ENCODE measurements at places on chromosomes 12 and 14. TPM values are rescaled to one million over a fixed set of nuclear protein-coding genes. Genes with fewer than 3 reads are reported as not detected.

DNA sequence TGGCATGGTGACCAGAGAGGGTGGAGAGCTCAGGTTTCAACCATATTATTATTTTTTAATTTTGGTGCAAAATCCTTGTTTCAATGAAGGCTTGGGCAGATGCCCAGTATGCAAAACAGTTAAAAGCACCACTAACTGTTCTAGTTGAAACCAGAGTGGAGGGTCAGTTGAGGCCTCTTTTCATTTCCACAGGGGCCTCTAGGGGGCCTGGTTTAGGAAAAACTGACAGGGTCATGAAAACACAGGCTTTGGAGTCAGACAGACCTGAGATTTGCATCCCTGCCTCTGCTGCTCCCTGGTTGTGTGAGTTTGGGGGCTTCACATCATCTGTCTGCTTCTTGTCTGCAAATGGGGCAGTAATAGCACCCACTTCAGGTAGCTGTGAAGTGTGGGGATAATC, 3.3 kb upstream of the RPH3A start:
- no peak for DNase-seq

DNA sequence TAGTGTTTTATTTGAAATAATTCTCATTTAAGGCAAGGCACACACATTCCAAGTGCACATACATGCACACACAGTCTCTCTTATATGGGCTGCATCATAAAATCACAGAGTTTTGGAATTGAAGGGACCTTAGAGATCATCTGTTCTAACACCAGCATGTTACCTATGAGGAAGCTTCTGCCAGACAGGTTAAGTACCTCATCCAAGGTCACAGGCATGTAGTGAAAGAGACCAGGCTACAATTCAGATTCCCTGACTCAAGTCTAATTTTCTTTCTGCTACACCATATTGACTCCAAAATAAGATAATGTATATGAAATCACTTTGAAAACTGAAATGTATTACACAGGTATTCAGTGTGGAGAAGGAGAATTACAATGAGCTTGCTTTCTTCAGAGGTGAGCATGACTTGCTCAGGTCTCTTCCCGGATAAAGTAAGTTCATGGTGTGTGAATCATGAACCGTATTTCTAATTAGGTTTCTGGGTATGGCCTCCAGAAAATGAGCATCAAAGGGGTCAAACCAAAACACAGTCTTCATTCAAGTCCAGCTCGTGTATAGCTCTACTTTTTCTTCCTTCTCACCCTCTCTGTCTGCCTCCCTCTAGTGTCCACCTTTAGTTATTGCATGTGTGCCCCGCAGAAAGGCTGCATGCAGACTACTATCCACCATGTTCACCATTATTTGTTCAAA, 411.9 kb downstream of the FUT8 start:
- no peak for DNase-seq

The KERA gene
- 0.07 TPM for polyA plus RNA-seq

DNA sequence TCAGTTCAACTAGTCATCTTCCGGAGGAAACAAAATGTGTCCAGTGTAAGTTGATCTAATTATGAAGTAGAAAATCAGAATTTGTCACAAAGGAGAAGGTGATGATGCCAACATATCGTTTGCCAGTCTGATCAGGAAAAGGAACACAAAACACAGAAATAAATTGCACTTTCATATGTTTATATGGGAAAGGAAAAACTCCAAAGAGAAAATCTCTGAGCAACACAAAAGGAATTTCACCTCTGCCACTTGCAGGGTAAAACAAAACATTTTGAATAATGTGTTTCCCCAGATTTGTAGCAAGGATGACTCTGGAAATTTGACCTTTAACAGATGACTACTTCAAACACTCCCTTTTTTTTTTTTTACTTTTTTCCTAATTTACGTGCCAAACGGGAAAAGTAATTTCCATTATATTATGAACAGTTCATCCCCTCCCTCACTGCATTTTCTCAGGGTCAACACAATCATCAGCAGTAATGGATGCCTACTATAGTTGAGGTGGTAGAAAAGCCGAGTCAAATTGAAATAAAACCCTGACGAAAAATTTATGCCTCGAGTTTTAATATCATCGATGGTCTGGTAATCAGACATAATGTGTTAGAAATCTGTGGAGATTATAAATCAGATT, 25.6 kb downstream of the MGAT4C start:
- no peak for DNase-seq

DNA sequence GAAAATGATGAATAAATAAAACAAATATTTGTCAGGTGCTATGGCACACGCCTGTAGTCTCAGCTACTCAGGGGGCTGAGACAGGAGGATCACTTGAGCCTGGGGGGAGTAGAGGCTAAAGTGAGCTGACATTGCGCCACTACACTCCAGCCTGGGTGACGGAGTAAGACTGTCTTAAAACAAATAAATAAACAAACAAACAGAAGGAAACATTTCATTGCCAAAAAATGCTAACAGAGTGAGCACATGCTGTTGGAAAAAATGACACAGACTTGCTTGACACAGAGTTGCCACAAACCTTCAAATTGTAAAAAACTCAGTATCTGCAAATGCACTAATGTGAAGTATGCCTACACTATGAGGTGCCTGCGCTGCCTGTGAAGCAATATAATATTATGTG, 50.8 kb upstream of the AP4S1 start:
- DNase-seq: no peak

DNA sequence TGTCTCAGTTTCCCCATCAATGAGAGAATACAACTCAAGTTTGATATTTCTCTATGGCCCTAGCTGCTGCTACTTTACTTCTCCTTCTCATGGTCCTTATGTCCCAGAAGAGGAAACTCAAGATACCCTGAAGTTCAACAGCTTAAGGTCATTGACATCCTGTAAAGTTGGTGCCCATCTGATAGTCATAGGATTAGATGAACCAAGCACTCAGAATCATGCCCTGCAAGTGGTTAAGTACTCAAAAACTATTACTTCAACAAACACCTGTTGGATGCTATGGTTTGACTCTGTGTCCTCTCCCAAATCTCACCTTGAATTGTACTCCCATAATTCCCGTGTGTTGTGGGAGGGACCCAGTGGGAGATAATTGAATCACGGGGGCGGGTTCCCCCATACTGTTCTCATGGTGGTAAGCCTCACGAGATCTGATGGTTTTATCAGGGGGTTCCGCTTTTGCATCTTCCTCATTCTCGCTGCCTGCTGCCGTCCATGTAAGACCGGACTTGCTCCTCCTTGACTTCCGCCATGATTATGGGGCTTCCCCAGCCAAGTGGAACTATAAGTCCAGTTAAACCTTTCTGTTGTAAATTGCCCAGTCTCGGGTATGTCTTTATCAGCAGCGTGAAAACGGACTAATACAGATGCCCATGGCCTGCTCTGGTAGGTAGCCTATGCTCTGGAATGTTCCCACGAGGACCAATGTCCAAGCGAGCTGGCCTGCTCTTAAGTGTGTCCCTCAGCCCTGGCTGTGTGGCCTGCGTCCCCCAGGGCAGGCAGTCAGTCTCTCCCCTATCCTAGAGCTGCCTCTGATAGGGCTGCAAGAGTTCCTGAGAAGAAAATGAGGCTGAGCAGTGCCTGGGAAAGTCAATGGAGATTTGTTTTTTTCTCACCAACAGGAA, 18.1 kb downstream of the CAMKK2 start:
- DNase-seq: no peak

The ACYP1 gene
- 65.2 TPM for polyA plus RNA-seq

DNA sequence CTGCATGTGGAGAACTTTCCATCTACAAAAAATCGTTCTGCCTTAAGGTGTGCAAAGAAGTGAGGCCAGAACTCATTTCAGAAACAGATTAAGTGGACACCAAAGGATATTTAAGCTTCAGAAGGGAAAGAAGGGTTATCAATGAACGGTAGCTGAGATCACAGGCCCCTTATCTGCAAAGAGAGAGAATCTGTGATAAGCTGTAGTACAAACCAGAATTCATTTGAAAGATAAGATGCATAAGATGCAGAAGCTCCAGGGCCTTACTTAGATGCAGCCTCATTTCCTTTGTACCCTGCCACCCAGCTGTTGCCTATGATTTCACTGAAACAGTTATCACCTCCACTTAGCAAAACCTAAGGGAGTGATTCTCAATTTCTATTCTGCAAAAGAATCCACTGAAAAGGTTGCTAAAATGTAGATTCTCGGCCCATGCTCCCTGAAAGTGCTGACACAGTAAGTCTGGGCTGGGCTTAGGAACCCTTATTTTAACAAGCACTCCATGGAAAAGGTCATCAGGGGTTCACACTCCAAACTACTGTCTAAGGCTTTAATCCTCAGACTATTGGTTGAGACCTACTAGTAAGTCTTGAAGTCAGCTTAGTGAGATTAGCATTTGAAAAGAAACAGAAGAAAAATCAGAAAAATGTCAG, 64.8 kb downstream of the HELB start:
- no peak for DNase-seq

The AMIGO2 gene
- polyA plus RNA-seq: 50.1 TPM

DNA sequence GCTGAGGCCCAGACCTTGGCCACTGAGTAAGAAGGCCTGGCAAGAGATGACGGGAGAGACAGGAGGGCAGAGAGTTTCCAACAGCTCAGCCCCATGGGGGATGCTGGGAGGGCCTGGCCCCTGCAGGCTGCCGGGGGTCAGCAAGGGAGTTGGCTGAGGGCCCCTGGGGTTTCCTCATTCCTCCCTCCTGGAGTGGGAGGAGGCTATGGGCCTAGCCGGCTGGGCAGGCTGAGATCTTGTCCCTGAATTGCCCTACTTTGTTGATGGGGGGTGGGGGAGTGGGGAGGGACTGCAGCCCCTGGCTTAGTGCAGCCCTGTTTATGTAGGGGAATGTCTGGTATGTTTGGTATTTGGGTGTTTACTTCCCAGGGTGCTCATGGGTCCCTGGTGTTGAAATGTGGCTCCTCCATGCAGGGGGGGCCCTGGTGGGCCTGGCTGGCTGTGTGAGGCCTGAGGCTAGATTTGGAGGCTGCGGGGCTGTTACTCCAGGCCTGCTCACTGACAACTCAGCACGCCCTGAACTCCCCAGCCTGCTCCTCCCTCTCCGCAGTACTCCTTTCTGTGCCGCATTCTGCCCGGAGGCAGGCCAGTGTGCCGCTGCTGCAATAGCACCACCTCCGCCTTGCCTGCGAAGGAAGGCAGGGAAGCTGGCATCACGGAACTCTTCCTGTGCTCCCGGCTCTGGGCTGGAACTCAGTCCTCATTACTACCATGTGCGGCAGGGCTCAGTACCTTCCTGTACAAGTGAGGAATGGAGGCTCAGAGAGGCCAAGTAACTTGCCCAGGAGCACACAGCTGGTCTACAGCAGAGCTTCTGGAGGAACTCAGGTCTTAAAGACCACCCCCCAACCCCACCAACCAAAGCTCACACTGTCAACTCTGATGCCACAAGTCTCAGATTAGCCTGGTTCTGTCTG, 25.3 kb downstream of the JDP2 start:
- peak; percentile 71 for DNase-seq

- no peak for DNase-seq
These were observed 123.2 kb downstream of the LMO3 start for GRCh38 chr12:16482726-16483125.
